ENCODE measurements at places on chromosomes 1 and 21.

DNA sequence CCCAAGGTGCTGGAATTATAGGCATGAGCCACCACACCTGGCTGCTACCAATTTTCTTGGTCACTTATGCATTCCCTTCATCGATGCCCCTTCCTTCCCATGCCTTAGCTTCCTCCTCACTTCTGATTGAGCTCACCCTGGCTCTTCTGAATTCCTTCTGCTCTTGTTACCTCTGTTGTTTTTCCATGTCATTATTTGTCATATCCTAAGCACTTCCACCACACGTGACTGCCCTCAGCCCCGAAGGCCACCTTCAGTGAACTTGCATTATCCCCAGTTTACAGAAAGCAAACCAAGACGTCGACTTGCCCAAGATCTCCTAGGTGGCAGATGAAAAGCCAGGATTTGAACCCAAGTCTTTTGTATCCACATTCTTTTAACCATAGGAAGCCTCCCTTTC, 30.7 kb downstream of the CA6 start:
- no peak for DNase-seq

DNA sequence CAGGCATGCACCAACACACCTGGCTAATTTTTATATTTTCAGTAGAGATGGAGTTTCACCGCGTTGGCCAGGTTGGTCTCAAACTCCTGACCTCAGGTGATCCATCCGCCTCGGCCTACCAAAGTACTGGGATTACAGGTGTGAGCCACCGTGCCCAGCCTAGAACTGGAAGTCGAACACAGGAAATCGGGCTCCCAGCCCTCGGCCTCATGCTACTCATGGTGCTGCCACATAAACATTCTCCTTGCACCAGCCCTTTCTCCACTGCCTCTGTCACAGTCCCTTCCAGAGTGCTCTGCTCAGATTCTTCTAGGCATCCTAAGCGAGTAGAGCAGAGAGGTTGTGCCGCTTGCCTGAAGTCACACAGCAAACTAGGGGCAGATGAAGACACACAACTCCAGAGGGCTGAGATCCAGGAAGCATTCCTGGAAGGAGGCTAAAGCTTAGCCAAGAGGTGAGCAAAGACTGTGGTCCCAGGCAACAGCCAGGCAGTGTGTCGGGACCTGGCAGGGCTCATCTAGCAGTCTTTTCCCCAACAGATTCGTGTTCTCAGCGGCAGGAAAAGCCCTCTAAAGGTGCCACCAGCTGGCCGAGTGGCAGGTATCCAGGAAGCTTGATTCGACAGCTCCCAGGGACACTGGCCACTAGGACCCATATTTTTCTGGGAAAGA, 29.6 kb upstream of the NPPB start:
- no peak for DNase-seq

DNA sequence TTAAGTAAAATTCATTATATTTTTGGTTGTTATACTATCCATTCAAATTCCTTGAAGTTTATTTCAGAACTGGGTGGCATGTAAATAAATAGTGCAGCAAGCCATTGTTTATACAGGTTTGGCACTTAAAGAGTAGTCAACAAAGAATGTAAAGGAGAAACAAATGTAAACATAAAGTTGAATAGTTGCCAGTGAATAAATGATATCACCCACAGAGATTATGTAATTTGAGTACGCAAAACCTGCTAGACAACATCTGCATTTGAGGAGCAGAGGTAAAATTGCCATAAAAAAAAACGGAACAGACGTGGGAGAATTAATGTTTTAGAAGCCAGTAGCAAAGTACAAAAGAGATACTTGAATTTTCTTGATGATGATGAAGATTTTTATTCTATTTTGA, 111.6 kb downstream of the ADGRL2 start:
- no peak for DNase-seq

- DNase-seq = no peak
Measured at GRCh38 chr21:38467911-38468310, 30.4 kb downstream of the ERG start.

GRCh38 chr1:93605812-93606512, 75.7 kb downstream of the BCAR3 start:
- peak; percentile 97 for DNase-seq
